ENCODE measurements at places on chromosomes 12 and 14.

- DNase-seq = no peak
Measured at GRCh38 chr12:19110221-19110940, 19.2 kb upstream of the PLEKHA5 start.

- no peak for DNase-seq
Measured at GRCh38 chr12:121202407-121203355, 7.2 kb upstream of the P2RX4 start.

DNA sequence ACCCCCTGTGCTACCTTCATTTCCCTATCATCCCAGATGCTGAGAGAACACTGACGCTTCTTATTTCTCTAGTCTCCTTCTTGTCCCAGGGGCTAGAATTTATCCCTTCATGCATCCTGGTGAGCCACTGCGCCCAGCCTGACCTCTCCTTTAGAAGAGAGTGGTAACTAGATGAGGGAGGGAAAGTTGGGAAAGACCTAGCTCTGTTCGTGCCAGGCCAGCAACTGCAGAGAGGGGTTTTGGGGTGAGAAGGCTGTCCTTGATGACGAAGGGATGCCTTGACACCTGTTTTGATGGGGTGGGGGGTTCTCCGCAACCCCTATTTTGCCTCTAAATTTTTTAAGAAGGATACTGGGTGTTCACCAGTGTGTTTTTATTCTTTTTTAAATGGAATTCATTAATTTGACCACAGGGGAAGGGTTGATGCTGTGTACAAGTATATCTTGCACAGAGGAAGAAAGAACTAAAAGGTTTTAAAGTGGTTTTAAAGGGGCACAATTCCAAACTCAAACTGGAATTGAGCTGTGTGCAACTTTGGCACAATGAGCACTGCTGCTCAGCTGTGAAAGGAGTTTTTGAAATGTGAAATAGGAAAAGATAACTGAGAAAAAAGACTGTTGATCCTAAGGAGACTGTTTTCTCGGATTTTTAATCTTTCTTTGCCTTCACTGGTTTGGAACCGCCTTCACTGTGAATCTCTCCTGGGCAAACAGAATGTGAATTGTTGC is 7.0 kb upstream of the MMP19 start:
- no peak for DNase-seq

DNA sequence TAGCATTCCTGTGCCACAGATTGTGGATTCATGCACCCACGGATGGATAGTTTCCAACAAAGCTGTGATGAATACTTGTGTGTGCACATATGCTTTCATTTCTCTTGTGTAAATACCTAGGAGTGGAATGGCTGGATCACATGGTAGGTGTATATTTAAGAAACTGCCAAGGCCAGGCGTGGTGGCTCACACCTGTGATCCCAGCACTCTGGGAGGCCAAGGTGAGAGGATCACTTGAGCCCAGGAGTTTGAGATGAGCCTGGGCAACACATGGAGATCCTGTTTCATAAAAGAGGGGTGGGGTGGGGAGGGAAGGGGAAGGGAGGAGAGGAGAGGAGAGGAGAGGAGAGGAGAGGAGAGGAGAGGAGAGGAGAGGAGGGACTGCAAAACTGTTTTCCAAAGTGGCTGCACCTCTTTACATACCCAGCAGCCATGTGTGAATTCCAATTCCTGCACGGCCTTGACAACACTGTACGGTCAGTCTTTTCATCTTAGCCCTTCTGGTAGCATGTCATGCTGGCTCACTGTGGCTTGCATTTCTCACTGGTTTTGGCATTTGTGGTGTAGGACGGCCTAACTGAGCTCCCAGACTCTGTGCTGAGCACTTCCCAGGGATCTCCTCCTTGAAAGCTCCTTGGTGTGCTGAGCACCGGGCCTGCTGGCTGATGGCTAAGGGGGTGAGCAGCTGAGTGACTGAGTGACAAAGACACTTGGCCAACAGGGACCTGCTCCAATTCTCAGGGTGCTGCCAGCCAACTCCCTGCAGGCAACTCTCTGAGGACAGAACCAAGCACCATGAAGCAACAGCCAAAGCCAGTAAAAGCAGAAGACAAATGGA is 27.9 kb downstream of the SYNE3 start:
- no peak for DNase-seq

DNA sequence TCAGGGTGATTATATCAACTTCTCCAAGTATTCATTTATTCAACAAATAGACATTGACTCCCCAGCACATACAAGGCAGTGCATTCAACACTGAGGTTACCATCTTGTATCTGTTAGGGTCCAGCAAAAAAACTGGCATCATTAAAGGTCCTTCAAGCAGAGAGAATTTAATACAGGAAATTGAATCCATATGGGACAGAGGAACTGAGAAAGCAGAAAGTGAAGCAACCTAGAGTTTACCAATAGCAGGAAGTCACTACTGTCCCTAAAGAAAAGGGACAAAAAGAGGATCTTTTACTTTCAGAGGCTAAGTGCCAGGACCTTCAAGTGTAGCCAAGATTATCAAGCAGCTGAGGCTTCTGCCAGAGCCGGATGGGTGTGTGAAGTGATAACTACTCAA is 237.8 kb upstream of the TBX3 start:
- no peak for DNase-seq

GRCh38 chr14:88166616-88167015 is 156.5 kb downstream of the KCNK10 start:
- DNase-seq = no peak

- DNase-seq = no peak
Measured at GRCh38 chr12:116454950-116455447, 104.2 kb upstream of the MAP1LC3B2 start.

GRCh38 chr12:74689929-74690328 is 152.3 kb downstream of the ATXN7L3B start:
- no peak for DNase-seq

DNA sequence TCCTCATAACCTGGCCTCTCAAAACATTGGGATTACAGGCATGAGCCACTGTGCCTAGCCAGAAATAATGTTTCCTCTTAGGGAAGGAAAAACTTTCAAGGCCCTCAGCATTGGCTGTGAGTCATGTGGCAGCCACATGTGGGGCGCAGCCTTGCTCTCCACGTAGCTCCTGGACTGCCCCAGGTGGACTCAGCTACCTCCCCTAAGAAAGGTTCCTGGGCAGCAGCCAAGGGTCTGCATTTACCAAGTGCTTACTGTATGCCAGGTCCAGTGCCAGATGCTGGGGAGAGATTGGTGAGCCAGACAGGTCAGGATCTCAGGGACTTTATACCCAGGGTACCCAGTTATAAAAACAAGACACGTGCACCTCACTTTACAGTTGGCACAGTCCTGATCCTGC is 3.7 kb upstream of the TRPV4 start:
- DNase-seq = no peak

GRCh38 chr12:25682421-25682820 is 129.3 kb upstream of the LMNTD1 start:
- no peak for DNase-seq

GRCh38 chr12:131137009-131137835 is 183.5 kb downstream of the ADGRD1 start:
- DNase-seq = peak; percentile 52

DNA sequence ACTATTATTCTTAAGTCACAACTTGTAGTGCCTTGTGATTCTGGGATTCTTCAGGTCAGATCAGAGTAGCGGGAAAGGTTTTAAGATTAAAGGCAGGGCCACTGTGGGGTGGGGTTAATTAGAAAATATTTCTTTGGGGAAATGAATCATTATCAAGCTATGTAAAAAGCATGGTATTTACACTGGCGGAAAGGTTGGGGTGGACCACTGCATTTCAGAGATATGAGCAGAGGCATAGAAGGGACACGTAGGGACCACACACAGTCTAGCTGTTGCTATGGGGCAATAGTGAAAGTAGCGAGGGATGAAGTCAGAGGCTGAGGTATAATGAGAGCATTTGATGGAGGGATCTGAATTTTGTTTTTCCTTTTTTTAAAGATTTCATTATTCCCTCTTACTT is 31.7 kb upstream of the KCNH3 start:
- DNase-seq = peak; percentile 13

DNA sequence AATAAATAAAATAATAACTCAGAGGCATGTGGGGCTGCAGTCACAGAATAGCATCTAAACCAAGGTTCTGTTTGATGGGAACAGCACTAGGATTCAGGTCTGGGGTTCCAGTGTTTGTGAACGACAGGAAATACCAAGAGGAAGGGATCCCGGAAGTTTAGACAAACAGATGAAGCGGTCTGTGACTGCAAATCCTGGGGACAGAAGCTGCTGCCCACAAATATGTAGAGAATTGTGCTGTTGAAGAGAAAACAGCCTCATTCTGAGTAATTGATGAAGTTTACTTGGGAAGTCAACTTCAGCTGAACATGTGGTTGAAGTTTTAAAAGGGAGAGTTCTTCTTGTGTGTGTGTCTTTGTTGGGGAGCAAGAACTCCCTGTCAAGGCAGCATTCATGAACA is 98.4 kb upstream of the TBX5 start:
- DNase-seq = no peak

DNA sequence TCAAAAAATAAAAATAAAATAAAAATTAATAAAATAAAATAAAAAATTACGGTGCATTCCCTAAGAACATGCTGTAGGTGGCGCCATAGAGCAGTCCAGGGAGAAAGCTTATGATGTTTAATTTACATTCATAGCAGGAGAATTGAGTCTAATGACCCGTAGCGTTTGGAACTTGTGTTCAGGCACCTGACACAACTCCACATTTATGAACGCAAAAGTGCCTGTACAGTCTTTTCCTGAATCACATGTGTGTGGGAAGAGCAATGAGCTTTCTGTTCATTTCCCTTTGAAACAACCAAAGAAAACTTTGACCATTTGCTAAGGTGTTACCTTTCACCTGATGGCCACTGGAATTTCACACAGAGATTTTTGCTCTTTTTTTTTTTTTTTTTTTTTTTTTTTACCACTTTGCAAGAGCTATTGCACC is 60.6 kb upstream of the KCNA1 start:
- DNase-seq = peak; percentile 78

DNA sequence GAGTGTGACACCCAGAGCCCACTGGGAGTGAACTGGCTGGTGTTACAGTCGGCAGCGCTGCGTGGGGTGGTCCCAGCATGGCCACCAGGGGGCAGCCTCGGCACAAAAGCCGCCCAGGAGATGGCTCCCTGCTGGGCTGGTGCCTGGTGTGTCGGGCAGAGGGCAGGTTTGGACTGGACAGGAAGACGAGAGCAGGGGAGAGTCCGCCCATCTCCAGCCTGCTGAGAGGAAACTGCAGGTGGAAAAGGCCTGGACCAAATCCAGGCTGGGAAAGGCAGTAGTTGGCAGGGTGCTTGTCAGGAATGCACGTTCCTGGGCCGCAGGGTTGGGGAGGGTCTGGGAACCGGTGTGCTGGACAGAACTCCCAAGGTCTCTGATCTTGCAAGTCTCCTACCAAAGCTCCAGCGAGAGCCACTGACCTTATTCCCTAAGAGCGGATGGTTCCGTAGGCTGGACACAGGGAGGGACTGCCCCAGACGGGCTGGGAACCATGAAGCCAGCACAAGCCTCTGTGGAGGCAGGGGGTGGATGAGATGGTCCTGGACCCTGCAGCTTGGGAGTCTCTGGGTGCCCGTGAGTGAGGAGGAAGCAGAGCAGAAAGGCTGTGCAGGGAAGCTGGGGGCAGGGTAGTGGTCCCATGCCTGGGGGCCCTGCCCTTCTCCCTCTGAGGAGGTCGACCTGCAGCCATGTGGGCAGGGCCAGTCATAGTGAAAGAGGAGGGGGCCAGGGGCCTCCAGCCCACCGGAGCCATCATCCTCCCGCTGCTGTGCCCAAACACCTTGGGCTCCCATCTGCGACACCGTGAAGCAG is 1.8 kb downstream of the AHNAK2 start:
- peak; percentile 83 for DNase-seq

- peak; percentile 77 for DNase-seq
Measured at GRCh38 chr12:6062757-6063735, 61.4 kb downstream of the VWF start.

GRCh38 chr14:100524933-100525243 is 62.3 kb downstream of the BEGAIN start:
- peak; percentile 68 for DNase-seq
